ENCODE measurements at places on chromosomes 2 and 18.
A peak's percentile ranks its signal among the peaks of the same experiment; 100 is the strongest.

- no peak for DNase-seq
Observed at GRCh38 chr2:169716238-169716886, 17.3 kb upstream of the KLHL23 start.

GRCh38 chr2:27496357-27497287, at the start of gene GCKR:
Gene GCKR, plus strand, starts transcription at chr2:27496839. Its CDS starts 66 bp downstream, at chr2:27496905.
- peak; percentile 83 for DNase-seq

DNA sequence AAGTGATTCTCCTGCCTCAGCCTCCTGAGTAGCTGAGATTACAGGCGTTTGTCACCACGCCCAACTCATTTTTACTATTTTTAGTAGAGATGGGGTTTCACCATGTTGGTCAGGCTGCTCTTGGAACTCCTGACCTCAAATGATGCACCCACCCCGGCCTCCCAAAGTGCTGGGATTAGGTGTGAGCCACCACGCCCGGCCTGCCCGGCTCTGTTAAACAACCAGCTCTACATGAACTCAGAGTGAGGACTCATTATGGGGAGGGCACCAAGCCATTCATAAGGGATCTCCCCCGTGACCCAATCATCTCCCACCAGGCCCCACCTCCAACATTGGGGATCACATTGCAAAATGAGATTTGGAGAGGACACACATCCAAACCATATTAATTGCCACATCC, 8.8 kb downstream of the ATIC start:
- DNase-seq: no peak

- no peak for DNase-seq
Observed at GRCh38 chr2:31894656-31895055, 116.2 kb downstream of the MEMO1 start.

- DNase-seq: no peak
Observed at GRCh38 chr2:30275256-30275655, 43.9 kb downstream of the LBH start.

DNA sequence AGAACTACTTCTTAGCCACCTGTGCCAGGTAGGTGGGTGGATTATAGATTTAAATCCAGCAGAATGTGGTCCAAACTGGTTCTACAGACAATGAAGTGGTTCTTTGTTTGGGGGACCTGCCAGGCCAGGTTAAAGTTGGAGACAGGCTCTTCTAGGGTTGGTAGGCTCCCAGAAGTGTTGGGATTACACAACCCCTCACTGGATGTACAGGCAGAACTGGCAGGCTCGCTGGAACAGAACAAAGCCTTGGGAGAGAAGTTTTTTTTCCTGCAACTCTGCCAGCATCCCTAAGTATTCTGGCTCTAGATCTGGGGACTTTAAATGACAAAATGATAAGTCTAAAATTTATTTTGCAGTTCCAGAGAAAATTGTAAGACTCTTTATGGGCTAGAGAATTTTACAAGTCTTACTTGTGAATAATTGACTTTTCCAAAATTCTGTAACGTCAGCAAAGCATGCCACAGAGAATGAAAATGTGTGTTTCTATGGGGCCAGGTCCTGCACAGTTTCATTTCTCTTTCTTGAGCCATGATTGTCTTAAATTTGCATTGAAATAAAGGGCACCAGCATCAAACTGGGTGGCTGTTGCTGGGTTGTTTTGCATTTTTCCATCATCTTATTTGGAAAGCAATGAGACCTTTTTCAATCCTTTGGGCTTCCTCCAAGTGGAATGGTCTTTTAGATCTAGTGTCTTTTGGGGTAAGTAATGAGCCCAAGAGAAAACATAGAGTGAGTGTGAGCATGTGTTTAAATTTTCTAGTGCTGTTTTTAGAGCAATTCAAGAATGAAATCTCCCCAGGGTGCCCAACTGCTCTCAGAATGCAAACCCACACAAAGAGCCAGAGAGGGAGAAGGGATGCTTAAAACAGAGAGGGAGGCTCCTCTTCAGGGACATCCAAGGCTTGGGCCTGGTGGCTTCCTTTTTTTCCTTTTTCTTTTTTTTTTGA, 32.4 kb upstream of the ATL2 start:
- DNase-seq: no peak

- DNase-seq: no peak
Observed at GRCh38 chr2:63060472-63060991, 9.9 kb downstream of the OTX1 start.

DNA sequence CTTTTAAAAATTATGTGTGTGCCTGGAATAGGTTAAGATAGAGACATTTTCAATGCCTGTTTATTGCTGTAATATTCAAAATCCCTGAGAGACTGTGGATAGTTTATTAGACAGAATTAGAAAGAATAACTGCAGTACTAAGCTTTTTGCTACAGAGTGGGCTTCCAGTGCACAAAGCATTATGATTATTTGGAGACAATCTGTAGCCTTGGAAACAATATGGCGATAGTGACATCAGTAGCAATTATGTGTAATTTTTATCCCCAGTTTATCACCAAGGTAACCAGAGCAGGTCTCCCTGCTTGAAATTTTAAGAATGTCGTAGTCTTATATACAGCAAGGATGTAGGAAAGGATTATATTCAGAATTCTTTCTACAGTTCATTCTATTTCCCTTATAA, 100.0 kb downstream of the MYO3B start:
- no peak for DNase-seq

Measured in inflammatory macrophage treated with lipopolysaccharide for 1 hour (primary cell).